ENCODE measurements at places on chromosomes 2 and 18. TPM values are rescaled to one million over a fixed set of nuclear protein-coding genes. Genes with fewer than 3 reads are reported as not detected.

The DUSP2 gene
- total RNA-seq = 5.3 TPM

The ALPG gene
- not detected for total RNA-seq

The RSAD2 gene
- total RNA-seq = 0.53 TPM

The RAB6C gene
- total RNA-seq = not detected

The VWC2L gene
- total RNA-seq = not detected

The CDH2 gene
- total RNA-seq = 0.79 TPM

The CPS1 gene
- 12.6 TPM for total RNA-seq

The SEC11C gene
- 48.7 TPM for total RNA-seq

The FBXO15 gene
- 0.13 TPM for total RNA-seq

The CCDC121 gene
- 0.79 TPM for total RNA-seq

The PLGLB1 gene
- total RNA-seq = 0.26 TPM

The FHOD3 gene
- 8.8 TPM for total RNA-seq

The RNASEH1 gene
- 51.9 TPM for total RNA-seq

The SLC40A1 gene
- 1.0 TPM for total RNA-seq

The TEX44 gene
- not detected for total RNA-seq

The IL36RN gene
- 1.9 TPM for total RNA-seq
